ENCODE measurements at places on chromosomes 12 and 14. TPM values are rescaled to one million over a fixed set of nuclear protein-coding genes. Genes with fewer than 3 reads are reported as not detected.

DNA sequence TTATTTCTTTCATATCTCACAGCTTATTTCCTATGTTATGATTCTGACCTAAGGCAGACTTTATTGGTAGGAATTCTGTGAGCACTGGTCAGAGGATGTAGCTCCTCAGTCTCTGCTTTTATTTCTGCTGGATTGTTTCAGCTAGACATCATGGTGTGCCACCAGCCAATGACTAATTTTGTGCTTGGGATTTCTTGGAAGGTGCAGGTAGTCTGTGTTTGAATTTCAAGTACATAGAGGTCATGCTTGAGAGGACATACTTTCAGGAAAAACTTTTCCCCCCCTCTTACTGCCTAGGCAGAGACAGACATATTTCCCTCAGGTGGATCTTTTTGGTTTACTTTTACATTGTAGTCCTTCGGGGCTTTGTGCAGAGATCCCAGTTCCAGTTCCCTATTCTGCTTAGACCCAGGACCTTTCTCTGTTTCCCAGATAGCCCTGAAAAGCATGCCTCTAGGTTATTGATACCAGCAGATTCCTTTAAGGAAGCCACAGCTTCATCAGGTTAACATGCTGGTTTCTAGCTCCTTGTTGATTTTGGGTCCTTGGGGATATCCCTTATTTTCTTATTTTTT lies 28.6 kb downstream of the BRMS1L start:
- DNase-seq, result no peak
- H3K27me3 ChIP-seq, result no peaks in the 10 kb centered on the region
- H3K4me1 ChIP-seq, result peaks cover 8% of the 10 kb centered on the region
- H3K4me3 ChIP-seq, result no peak overlapping the region
- no peak overlapping the region for H3K27ac ChIP-seq

- H3K36me3 ChIP-seq, result peaks cover 6% of the 10 kb centered on the region
- H3K27me3 ChIP-seq, result no peaks in the 10 kb centered on the region
- no peak for DNase-seq
- no peak overlapping the region for H3K27ac ChIP-seq
- H3K4me1 ChIP-seq, result peaks cover 25% of the 10 kb centered on the region
Measured at GRCh38 chr12:56153678-56154065, 1.3 kb downstream of the MYL6B start.

GRCh38 chr14:70189456-70190077 lies 816 bp upstream of the SLC8A3 start:
- peaks cover 29% of the 10 kb centered on the region for H3K4me1 ChIP-seq
- H3K4me3 ChIP-seq, result peak overlapping the region; percentile 63

GRCh38 chr12:22299294-22299912 lies 35.1 kb downstream of the ST8SIA1 start:
- H3K4me1 ChIP-seq, result no peaks in the 10 kb centered on the region
- no peak for DNase-seq
- no peaks in the 10 kb centered on the region for H3K36me3 ChIP-seq
- no peaks in the 10 kb centered on the region for H3K27me3 ChIP-seq
- no peak overlapping the region for H3K4me3 ChIP-seq

- no peaks in the 10 kb centered on the region for H3K4me1 ChIP-seq
- DNase-seq, result no peak
- H3K4me3 ChIP-seq, result no peak overlapping the region
- H3K27ac ChIP-seq, result no peak overlapping the region
Measured at GRCh38 chr12:14554281-14555007, 13.2 kb downstream of the PLBD1 start.

- H3K27ac ChIP-seq, result peak overlapping the region; percentile 62
- DNase-seq, result no peak
- H3K27me3 ChIP-seq, result no peaks in the 10 kb centered on the region
- H3K36me3 ChIP-seq, result no peaks in the 10 kb centered on the region
- H3K4me3 ChIP-seq, result no peak overlapping the region
- peaks cover 18% of the 10 kb centered on the region for H3K4me1 ChIP-seq
Measured at GRCh38 chr12:84508851-84509260, 403.7 kb downstream of the SLC6A15 start.

GRCh38 chr14:65222440-65222858 lies 120.1 kb upstream of the MAX start:
- H3K36me3 ChIP-seq, result no peaks in the 10 kb centered on the region
- no peak overlapping the region for H3K4me3 ChIP-seq
- no peaks in the 10 kb centered on the region for H3K27me3 ChIP-seq
- H3K27ac ChIP-seq, result no peak overlapping the region
- DNase-seq, result peak; percentile 48
- H3K4me1 ChIP-seq, result 0 out of 2 replicates have a peak, but pooled peaks cover 3% of the 10 kb centered on the region

- no peaks in the 10 kb centered on the region for H3K36me3 ChIP-seq
Measured at GRCh38 chr12:25263594-25263993, 12.9 kb upstream of the KRAS start.

DNA sequence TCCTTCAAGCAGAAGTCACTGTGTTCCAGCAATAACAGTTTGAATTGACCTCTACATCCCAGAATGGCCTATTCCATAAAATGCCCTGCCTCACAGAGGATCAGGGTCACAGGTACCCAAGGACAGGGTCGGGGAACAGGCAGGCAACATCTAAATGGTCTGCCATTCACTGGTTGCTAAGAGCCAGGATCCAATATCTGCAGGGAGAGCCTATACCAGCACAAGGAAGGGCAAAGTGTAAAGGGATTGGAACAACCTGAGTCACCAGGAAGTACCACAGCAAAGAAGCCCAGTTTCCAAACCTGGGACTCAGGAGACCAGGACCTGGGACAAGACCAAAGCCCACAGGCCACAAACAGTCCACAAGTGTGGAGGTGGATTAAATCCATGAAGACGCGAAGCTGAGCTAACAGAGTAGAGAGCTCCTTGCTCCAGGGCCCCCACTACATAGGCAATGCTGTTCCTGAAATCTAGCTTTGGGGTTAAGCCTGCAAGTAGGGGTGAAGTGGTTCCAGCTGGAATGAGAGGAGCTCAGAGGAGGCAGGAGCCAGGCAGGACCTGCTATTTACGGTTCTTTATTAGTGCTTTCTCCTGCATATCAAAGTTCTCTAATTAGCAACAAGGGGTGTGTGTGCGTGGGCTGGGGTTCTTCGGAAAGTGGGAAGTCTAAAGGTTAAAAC lies 274.3 kb downstream of the BCL11B start:
- H3K36me3 ChIP-seq, result no peaks in the 10 kb centered on the region
- H3K4me1 ChIP-seq, result no peaks in the 10 kb centered on the region
- H3K27me3 ChIP-seq, result peaks cover 17% of the 10 kb centered on the region

GRCh38 chr12:102995372-102995771 lies 37.9 kb downstream of the ASCL1 start:
- H3K4me1 ChIP-seq, result no peaks in the 10 kb centered on the region
- no peak overlapping the region for H3K27ac ChIP-seq
- no peaks in the 10 kb centered on the region for H3K27me3 ChIP-seq
- no peaks in the 10 kb centered on the region for H3K36me3 ChIP-seq
- H3K4me3 ChIP-seq, result no peak overlapping the region
- no peak for DNase-seq

- H3K36me3 ChIP-seq, result peaks cover 53% of the 10 kb centered on the region
- no peak overlapping the region for H3K4me3 ChIP-seq
- no peaks in the 10 kb centered on the region for H3K4me1 ChIP-seq
- no peak overlapping the region for H3K27ac ChIP-seq
Measured at GRCh38 chr14:105384041-105384557, 14.2 kb upstream of the TEX22 start.

- H3K4me3 ChIP-seq, result no peak overlapping the region
- no peak overlapping the region for H3K27ac ChIP-seq
- no peaks in the 10 kb centered on the region for H3K4me1 ChIP-seq
- H3K27me3 ChIP-seq, result no peaks in the 10 kb centered on the region
Measured at GRCh38 chr14:65502676-65503124, 90.2 kb downstream of the FUT8 start.

- no peak for DNase-seq
- no peaks in the 10 kb centered on the region for H3K27me3 ChIP-seq
- no peaks in the 10 kb centered on the region for H3K36me3 ChIP-seq
- no peak overlapping the region for H3K27ac ChIP-seq
- H3K4me1 ChIP-seq, result no peaks in the 10 kb centered on the region
- no peak overlapping the region for H3K4me3 ChIP-seq
Measured at GRCh38 chr14:41505491-41505890, 101.2 kb upstream of the LRFN5 start.

DNA sequence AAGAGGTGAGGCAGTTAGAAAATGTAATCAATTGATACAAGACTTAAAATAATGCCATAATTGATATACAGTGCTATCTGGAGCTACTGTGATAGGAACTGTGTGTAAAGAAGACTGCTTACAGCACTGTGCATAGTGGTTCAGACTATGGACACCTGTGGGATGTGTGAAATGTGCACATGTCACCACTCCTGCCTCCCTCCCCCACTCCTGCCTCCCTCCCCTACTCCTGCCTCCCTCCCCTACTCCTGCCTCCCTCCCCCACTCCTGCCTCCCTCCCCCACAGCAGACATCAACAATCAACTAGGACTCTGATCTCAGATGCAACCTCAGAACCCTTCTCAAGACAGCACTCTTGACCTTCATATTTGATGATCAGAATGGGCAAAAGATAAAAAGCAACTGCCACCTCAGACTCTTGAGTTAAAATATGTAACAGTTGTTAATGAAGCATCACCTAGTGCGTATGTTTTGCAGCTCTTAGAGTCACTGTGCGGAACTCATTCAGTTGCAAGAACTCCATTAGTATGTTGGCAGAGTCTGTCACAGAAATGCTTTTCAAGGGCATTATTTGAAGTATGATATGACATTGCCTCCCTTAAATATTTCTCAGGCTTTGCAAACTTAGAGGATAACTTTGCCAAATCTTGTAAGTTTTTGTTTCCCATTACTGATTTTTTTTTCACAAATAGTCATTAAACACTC lies 255.2 kb upstream of the DDHD1 start:
- H3K27me3 ChIP-seq, result no peaks in the 10 kb centered on the region
- no peak overlapping the region for H3K27ac ChIP-seq

GRCh38 chr12:86148612-86149011 lies 107.6 kb downstream of the MGAT4C start:
- peaks cover 10% of the 10 kb centered on the region for H3K4me1 ChIP-seq
- H3K4me3 ChIP-seq, result no peak overlapping the region
- no peak for DNase-seq
- no peaks in the 10 kb centered on the region for H3K36me3 ChIP-seq

- no peaks in the 10 kb centered on the region for H3K27me3 ChIP-seq
- DNase-seq, result no peak
- no peaks in the 10 kb centered on the region for H3K4me1 ChIP-seq
Measured at GRCh38 chr12:10276774-10277173, 30.9 kb upstream of the KLRD1 start.

DNA sequence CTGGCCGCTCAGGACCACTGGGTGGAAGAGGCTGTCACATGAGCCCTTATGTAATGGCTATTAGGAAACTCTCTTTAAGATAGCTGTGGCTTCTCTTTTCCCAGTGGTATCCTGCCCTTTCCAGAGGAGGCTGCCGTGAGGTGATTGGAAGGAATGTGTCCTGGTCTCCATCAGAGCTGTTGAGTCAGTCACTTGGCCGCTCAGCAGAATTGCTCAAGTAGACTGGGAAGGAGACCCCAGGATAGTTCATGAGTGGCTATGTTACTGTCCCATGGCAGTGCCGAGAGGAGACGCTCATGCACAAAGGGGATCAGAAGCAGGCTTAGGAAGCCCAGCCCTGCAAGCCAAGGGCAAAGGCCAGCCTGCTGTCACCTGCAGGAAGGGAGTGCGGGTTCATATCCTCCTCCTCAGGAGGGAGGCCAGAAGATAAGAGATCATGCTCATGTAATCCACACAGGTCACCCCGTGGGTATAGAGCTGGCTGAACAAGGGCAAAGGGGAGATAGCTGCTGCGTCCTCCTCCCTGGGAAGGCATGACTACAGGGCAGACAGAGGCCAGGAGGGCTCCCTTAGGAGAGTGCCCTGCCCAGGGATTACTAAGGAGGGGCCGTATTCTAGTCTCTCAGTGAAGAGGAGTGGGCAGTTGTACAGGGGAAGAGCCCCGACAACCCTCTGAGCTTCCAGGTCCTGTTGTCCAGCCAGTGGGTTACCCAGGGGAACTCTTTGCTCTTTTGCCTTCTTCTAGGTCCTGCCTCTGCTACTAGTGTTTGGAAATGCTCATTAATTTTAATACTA lies 137.0 kb upstream of the MAX start:
- H3K36me3 ChIP-seq, result no peaks in the 10 kb centered on the region
- H3K27ac ChIP-seq, result peak overlapping the region; percentile 79
- no peak for DNase-seq
- no peak overlapping the region for H3K4me3 ChIP-seq
- peaks cover 38% of the 10 kb centered on the region for H3K4me1 ChIP-seq

DNA sequence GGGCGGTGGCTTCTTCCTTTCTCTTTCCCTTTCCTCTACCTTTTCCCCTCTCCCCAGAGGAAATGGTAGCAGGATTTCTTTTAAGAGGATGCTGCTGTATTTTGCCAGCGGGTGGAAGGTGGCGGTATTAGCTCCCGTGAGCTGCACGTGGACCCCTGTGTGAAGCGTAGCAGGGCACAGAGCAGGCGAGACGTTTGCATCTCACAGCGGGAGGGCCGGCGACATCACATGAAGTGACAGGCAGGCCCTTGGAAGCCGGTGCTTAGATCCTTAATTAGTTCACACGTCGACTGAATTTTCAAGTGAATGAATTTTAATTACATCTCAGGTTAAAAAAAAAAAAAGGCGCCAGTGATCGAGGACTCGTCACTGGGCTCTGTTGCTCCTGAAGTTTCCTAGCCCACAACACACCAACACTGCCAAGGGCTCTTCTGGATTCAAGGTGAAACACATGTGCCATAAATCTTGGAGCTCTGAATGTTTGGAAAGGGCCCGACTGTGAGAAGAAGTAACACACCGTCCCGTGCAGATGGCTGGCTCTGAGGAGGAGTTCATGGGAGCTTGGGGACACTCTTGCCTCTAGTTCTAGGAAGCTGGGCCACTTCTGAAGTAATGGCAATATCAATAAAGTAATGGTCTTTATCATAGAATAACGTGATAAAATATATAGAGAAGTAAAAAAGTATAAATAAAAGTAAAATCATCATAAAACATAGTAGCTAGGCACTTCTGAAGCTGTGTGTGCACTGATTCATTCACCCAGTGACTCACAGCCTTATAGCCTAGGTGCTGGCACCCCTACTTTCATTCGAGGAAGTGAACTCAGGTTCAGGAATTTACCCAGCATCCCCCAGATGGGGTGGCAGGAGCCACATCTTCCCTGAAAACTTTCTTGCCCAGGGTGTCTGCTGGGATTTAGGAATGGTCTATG lies 75.3 kb downstream of the AACS start:
- no peaks in the 10 kb centered on the region for H3K27me3 ChIP-seq
- H3K4me1 ChIP-seq, result peaks cover 12% of the 10 kb centered on the region
- no peak for DNase-seq
- no peak overlapping the region for H3K4me3 ChIP-seq
- H3K27ac ChIP-seq, result peak overlapping the region; percentile 76

The PCED1B gene
- 0.21 TPM for polyA plus RNA-seq

The CBX5 gene
- polyA plus RNA-seq, result 11.6 TPM

The DNAJC22 gene
- 5.3 TPM for polyA plus RNA-seq

The DRAM1 gene
- polyA plus RNA-seq, result 37.4 TPM

The PMEL gene
- 2.7 TPM for polyA plus RNA-seq

The IL31 gene
- polyA plus RNA-seq, result not detected

The ERP27 gene
- 0.64 TPM for polyA plus RNA-seq

The C3AR1 gene
- 1.6 TPM for polyA plus RNA-seq

The TRIM9 gene
- 3.9 TPM for polyA plus RNA-seq

The NTN4 gene
- 0.11 TPM for polyA plus RNA-seq

The CD27 gene
- polyA plus RNA-seq, result not detected

The TMEM132C gene
- not detected for polyA plus RNA-seq
